Activated CD4-positive, alpha-beta T cell treated with anti-CD3 and anti-CD28 coated beads, Interleukin-2, amount 50 U/mL, for 4 hours (primary cell): ENCODE measurements at places on chromosomes 16 and 17.

- DNase-seq, result no peak
Observed at GRCh38 chr16:872436-873242, 72.1 kb upstream of the GNG13 start.

DNA sequence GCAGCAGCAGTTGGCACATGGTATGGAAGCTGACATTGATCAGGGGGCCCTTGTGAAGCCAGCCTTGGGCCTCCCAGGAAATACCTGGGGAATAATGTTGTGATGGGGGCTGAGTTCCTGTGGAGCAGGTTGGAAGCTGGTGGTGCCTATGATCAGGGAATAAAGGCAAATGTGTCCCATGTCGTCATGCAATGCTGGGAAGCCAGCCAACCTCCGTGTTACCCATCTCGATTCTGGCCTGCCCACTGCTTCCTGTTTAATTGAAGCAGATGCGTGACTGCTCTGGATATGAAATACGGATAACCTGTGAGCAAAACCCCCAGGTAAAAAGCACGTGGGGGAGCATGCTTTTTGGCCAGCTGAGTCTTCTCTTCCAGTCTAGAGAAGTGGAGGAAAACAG lies 580.4 kb upstream of the HSBP1 start:
- no peak for DNase-seq

DNA sequence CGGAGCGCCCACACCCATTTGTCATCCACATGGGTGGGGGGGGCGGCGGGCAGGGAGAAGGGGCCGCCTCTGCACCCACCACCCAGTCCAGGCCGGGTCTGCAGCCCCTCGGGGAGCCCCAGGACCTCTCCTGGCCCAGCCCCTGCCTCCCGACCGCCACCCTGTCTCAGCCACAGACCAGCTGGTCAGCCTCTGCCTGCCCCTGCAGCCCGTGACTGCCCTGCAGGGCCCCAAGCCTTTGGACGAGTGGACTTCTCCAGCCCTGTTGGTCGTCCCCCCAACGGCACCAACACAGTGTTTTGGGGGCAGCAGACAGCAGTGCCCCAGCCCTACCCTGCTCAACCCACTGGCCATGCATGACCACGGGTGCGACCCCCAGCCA lies 1.2 kb downstream of the PRR35 start:
- no peak for DNase-seq

DNA sequence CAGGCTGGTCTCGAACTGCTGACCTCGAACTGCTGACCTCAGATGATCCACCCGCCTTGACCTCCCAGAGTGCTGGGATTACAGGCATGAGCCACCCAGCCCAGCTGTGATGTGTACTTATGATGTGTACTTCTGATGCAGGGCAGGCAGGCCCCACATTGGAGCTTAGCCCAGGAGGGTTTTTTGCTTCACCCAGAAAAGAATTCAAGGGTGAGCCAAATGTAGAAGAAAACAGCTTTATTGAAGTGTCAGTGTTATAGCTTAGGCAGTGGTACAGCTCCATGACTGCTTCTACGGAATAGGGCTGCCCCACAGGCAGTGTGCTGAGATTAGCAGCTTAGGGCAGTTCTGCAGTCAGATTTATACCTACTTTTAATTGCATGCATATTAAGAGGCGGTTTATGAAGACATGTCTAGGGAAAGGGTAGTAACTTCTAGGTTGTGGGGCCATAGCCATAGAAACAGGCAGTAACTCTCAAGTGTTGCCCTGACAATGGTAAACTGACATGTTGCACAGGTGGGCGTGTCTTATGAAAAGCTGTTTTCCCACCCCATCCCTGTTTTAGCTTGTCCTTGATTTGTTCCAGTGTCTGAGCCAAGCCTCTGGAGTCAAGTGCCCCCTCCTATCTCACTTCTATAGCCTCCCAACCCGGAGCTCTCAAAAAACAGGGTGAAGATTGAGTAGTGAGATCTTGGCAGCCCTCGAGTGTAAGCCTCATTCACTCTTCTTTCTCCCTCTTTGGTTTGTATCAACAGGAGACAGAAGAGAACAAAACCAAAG lies 24.1 kb upstream of the POLR3E start:
- no peak for DNase-seq

- no peak for DNase-seq
Observed at GRCh38 chr17:1119924-1120323, 59.9 kb downstream of the ABR start.

DNA sequence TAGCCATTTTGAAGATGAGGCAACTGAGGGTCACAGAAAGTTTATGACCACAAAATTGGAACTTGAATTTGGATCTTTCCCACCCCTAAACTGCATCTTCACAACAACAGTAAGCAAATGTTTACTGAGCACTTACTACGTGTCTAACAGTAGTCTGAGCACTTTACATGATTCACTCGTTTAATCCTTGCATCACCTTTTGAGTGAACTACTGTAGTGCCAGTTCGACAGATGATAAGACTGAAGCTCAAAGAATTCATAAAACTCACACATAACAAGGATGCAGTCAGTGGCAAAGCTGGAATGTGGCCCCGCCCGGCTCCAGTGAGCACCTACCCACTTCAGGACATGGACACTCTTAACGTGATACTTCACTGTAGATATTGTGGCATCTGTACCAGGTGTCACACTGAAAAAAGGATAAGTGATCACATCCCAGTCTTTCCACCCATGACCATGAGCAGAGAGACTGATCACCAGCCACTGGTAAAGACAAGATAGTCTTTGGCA lies 36.0 kb upstream of the HLF start:
- DNase-seq, result no peak

DNA sequence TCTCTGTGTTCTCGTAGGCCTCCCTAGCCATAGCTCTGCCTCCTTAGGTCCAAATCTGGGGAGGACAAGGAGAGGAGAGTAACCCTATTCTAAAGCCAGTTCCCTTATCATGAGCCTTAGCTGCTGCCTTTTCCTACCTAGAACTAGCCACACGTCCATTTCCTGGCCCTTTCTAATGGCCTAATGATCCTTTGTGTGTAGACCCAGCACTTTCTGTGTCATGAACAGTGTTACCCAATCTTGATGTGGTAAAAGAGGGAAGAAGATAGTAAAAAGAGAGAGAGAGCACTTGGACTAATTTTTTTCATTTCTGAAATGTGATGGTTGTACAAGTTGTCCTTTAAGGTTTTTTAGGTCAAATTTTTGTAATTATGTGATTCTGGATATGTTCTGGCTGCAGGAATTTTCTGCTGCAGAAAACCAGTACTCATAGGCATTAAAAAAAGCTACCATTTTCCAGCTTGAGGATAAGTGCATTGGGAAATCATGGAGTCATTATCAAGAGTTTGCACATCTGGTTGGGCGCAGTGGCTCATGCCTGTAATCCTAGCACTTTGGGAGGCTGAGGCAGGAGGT lies 18.2 kb downstream of the CASC3 start:
- DNase-seq, result no peak

DNA sequence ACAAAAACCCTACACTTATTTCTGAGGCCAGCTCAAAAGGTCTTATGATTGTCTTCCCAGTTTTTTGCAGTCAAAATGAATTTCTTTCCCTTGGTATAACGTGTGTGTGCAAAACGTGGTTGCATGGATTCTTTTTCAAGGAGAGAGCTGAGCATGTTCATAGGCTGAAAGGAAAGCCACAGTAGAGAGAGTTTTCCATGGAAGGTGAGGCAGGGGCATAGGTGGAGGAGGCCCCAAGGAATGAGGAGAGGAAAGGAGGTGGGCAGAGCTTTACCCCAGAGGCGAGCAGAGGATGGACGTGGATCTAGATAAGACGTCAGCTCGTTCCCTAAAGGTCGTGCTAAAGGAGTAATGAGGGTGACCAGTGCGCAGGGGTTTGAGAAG lies 22.8 kb downstream of the TRPV2 start:
- DNase-seq, result no peak

GRCh38 chr16:78794581-78795250 lies 695.3 kb downstream of the WWOX start:
- no peak for DNase-seq

DNA sequence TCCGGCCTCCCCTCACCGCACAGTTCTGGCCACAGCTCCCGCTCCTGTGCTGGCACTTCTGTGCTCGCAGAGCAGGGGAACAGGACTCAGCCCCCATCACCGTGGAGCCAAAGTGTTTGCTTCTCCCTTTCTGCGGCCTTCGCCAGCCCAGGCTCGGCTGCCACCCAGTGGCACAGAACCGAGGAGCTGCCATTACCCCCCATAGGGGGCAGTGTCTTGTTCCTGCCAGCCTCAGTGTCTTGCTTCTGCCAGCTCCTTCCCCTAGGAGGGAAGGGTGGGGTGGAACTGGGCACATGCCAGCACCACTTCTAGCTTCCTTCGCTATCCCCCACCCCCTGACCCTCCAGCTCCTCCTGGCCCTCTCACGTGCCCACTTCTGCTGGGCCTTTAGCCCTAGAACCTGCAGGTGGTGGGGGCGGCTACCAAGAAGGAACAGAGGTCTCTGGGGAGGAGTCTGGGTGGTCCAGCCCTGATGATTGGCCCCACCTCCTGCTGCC lies 645 bp upstream of the ELMO3 start:
- no peak for DNase-seq

- DNase-seq, result no peak
Observed at GRCh38 chr16:62137996-62138395, 101.8 kb upstream of the CDH8 start.

DNA sequence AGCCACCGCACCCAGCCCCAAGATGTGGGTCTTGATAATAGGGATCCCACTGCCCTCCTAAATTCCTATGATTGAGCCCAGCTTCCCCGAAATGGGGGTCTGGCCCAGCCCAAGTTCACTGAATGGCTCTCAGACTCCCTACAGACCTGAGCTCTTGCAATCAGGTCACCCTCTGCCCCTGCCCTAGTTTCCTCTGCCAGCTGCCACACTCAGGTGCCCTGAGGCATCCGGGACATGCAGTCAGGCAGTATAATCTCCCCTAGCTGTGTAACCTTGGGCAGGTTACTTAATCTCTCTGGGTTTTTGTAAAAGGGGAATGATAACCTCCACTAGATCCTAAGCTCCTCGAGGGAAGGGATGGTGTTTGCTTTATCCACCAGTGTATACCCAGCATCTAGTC lies 61.1 kb upstream of the TOB1 start:
- DNase-seq, result no peak
